ENCODE measurements at places on chromosomes 3 and 15.

GRCh38 chr3:196336319-196337145 is 1.7 kb downstream of the TM4SF19 start:
- no peak for DNase-seq

DNA sequence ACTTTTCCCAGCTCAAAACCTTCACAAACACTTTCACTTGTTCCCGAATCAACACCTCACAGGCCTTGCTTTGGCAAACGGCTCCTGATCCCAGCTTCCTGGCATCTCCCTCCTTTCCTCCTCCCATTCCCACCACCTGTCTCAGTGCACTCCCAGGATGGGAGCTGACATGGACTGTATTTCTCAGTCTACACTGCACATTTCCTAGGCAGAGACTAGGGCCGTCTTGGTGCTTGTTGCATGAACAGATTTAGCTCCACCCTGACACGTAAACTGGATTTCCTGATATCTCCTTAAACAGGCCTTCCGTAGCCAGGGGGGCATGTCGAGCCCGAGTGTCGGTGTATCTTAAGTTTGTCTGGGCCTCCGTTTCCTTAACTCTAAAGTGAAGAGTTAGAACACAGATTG is 790 bp upstream of the WHAMM start:
- DNase-seq = no peak

DNA sequence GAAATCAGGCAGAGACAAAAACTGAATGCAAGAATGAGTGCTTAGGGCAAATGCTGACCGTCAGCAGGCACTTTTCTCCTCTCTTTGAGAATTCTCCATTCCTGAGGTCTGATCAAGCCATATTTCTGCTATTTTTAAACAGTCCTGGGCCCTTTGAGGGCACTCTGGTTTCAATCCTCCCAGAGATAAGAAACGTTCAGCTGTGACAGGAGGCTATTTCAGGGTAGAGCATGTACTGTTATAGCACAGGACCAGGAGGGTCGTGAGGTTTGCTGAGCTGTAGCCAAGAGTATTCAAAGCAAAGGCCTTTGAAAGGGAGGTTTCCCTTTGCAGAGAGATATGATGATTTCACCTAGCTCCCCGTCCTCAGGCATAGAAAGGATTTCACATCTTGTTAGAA is 39.6 kb upstream of the PDZRN3 start:
- no peak for DNase-seq

DNA sequence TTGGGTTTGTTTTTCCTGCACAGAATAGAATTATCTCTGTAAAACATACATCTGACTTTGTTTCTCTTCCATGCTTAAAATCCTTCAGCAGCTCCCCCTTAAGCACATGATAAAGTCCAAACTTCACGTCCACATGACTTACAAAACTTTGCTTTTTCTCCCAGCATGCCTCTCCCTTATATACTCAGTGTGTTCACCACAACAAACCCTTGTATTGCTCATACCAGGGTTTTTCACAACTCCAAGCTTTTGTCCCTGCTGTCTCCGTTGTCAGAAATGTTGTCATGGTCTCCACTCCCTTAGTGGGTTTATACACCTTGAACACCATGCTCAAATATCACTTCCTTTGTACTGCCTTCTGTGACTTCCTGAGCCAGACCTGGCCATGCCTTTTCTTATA is 91.1 kb upstream of the MITF start:
- no peak for DNase-seq
